B cell (primary cell): ENCODE measurements at places on chromosomes 12 and 14. TPM values are rescaled to one million over a fixed set of nuclear protein-coding genes. Genes with fewer than 3 reads are reported as not detected.

ASIC1 gene
- not detected in 2 replicates for total RNA-seq

PMEL gene
- 0.32 and 0.90 TPM in 2 replicates for total RNA-seq

TSPAN11 gene
- not detected in 2 replicates for total RNA-seq

FAM181A gene
- total RNA-seq: not detected in 2 replicates

ESR2 gene
- 87.8 and 98.7 TPM in 2 replicates for total RNA-seq

CLEC12A gene
- not detected in 2 replicates for total RNA-seq

PLXNC1 gene
- 33.6 and 35.2 TPM in 2 replicates for total RNA-seq

C12orf50 gene
- 0.10 and 0.22 TPM in 2 replicates for total RNA-seq

MEG3 gene
- total RNA-seq: not detected in 2 replicates

IL31 gene
- total RNA-seq: not detected in 2 replicates

FAM222A gene
- total RNA-seq: 4.6 and 4.7 TPM in 2 replicates
